ENCODE measurements at places on chromosomes 5 and 9.
A peak's percentile ranks its signal among the peaks of the same experiment; 100 is the strongest.

GRCh38 chr5:33565324-33565723, 124.6 kb downstream of the TARS1 start:
- no peaks in the 10 kb centered on the region for H3K27me3 ChIP-seq
- no peak overlapping the region for H3K27ac ChIP-seq
- no peaks in the 10 kb centered on the region for H3K4me1 ChIP-seq
- DNase-seq: no peak
- no peaks in the 10 kb centered on the region for H3K36me3 ChIP-seq

- no peaks in the 10 kb centered on the region for H3K27me3 ChIP-seq
- no peak overlapping the region for H3K4me3 ChIP-seq
- no peak overlapping the region for H3K27ac ChIP-seq
- H3K36me3 ChIP-seq: no peaks in the 10 kb centered on the region
- H3K4me1 ChIP-seq: no peaks in the 10 kb centered on the region
Measured at GRCh38 chr5:152271420-152271819, 133.7 kb downstream of the NMUR2 start.

DNA sequence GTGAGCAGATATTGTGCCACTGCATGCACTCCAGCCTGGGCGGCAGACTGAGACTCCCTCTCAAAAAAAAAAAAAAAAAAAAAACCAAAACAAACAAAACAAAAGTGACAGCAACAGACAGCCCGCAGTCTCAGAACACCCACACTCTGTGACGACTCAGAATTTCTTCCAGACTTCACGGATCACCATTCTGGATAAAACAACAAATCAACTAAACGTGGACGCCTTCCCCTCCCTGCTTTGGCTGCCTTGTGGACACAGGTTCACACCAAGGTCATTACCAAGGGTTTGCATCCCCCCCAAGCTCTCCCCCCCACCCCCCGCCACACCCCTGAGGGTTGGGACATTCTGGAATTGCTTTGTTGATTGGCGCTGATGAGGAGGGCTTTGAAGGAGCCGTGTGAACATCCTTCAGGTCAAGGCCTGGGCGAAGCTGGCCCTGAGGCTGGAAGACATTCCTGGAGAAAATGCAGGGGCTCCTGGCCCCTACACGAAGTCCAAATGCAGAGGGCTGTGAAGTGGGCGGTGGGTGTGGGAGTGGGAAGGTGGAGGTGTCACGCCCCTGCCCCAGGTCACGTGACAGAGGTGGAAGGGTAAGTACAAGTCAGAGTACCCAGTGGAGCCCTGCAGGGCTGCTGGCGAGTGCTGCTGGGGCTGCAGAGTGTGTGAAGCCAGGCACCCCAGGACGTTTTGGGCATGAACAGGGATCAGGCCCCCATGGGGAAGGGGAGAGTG, 10.1 kb downstream of the LCN10 start:
- H3K27ac ChIP-seq: no peak overlapping the region
- no peak overlapping the region for H3K4me3 ChIP-seq
- no peak for DNase-seq
- H3K27me3 ChIP-seq: no peaks in the 10 kb centered on the region
- peaks cover 3% of the 10 kb centered on the region for H3K4me1 ChIP-seq

- no peaks in the 10 kb centered on the region for H3K36me3 ChIP-seq
- no peak overlapping the region for H3K27ac ChIP-seq
- no peaks in the 10 kb centered on the region for H3K4me1 ChIP-seq
- no peak overlapping the region for H3K4me3 ChIP-seq
- no peak for DNase-seq
Measured at GRCh38 chr5:73420666-73421065, 27.9 kb downstream of the FOXD1 start.

DNA sequence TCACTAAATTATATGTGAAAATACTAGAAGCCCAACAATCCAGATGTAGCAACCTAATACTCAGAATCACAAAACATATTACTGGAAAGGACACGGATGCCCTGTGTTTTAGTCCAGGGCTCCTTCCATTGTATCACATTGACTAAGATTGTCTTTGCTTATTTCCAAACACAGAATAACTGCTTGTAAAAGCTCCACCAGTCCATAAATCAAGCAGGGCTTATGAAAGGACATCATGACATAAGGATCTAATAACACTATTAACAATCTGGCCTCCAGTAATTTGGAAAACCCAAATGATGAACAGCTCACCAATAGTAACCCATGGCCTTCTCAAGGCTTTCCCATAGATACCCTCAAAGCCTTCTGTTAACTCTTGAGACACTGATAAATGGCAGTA, 39.8 kb downstream of the WDR41 start:
- H3K4me1 ChIP-seq: no peaks in the 10 kb centered on the region
- H3K4me3 ChIP-seq: no peak overlapping the region
- no peak overlapping the region for H3K27ac ChIP-seq
- H3K27me3 ChIP-seq: no peaks in the 10 kb centered on the region
- DNase-seq: no peak

GRCh38 chr5:180340856-180341255, 12.3 kb downstream of the GFPT2 start:
- H3K36me3 ChIP-seq: peaks cover under 1% of the 10 kb centered on the region
- H3K4me3 ChIP-seq: no peak overlapping the region
- no peak for DNase-seq
- no peaks in the 10 kb centered on the region for H3K27me3 ChIP-seq

DNA sequence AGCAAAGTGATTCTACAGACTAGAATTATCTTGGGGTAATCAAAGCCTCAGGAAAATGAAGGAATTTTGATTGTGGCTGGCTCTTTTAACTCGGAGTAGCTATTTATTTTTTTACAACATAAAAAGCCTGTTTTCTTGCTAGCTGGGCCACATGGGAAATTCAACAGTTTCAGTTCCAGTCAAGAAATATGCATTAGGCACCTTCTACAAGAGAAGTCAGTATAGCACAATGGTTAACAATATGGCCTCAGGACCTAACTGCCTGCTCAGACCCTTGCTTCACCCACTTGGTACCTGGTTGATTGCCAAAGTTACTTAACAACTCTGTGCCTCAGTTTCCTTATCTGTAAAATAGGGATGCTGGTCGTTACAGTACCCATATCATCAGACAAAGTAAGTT, 586.2 kb downstream of the ZNF608 start:
- no peaks in the 10 kb centered on the region for H3K36me3 ChIP-seq
- no peaks in the 10 kb centered on the region for H3K4me1 ChIP-seq
- no peak overlapping the region for H3K27ac ChIP-seq

DNA sequence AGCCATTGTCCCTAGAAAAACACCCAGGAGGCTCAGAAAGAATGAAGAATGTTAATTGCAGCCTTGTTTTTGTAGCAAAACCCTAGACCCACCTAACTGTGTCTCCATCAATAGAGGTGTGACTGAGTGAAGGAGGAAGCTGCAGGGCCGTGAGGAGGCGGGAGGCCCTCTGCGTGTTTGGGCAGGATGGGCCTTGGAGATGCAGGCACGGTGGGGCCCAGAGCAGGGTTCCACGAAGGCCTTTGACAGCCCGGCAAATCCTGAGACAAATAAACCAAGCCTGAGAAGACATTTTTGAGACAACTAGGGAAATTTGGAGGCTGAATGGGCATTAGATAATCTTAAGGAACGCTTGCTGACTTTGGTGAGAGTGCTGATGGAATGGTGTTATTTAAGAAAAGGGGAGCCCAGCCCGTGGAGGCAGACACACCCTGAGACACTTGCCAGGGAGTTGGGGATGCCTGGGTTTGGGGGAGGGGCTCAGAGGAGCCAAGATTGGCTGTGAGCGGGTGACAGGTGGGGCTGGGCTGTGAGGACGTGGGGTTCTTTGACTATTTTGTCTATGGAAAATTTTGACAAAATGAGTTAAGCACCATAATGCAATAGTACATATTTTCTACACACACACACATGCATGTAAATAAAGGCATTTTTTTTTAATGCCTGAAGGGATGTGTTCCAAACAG, 48.8 kb downstream of the BARX1 start:
- DNase-seq: no peak
- no peak overlapping the region for H3K4me3 ChIP-seq
- no peaks in the 10 kb centered on the region for H3K36me3 ChIP-seq
- no peak overlapping the region for H3K27ac ChIP-seq

DNA sequence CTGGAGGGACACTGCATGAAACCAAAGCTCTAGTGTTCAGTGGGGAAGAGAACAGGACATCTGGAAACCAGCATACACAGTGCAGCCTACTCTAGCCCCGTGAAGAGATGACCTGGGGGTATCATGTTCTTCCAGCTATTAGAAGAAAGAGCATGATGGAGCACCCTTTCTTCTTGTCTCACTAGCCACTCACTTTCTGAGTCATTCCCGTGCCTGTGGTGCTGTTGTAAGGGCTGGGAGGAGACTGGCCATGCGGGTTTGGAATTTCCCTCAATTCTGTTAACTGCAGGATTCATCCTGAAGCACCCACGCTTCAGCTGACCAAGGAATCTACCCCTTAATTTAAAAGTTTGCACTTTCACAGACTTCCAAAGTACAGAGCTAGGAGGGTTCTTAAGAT, 137.0 kb downstream of the COL23A1 start:
- no peaks in the 10 kb centered on the region for H3K36me3 ChIP-seq
- DNase-seq: no peak
- peaks cover 12% of the 10 kb centered on the region for H3K4me1 ChIP-seq
- H3K4me3 ChIP-seq: no peak overlapping the region
- H3K27ac ChIP-seq: no peak overlapping the region

- H3K36me3 ChIP-seq: no peaks in the 10 kb centered on the region
- no peaks in the 10 kb centered on the region for H3K27me3 ChIP-seq
- no peak overlapping the region for H3K4me3 ChIP-seq
- DNase-seq: no peak
Measured at GRCh38 chr9:81460693-81461092, 228.7 kb downstream of the TLE1 start.

- no peaks in the 10 kb centered on the region for H3K27me3 ChIP-seq
- no peak for DNase-seq
- no peak overlapping the region for H3K4me3 ChIP-seq
- peaks cover 4% of the 10 kb centered on the region for H3K4me1 ChIP-seq
- no peaks in the 10 kb centered on the region for H3K36me3 ChIP-seq
Measured at GRCh38 chr5:38426490-38426889, 130.0 kb downstream of the LIFR start.

DNA sequence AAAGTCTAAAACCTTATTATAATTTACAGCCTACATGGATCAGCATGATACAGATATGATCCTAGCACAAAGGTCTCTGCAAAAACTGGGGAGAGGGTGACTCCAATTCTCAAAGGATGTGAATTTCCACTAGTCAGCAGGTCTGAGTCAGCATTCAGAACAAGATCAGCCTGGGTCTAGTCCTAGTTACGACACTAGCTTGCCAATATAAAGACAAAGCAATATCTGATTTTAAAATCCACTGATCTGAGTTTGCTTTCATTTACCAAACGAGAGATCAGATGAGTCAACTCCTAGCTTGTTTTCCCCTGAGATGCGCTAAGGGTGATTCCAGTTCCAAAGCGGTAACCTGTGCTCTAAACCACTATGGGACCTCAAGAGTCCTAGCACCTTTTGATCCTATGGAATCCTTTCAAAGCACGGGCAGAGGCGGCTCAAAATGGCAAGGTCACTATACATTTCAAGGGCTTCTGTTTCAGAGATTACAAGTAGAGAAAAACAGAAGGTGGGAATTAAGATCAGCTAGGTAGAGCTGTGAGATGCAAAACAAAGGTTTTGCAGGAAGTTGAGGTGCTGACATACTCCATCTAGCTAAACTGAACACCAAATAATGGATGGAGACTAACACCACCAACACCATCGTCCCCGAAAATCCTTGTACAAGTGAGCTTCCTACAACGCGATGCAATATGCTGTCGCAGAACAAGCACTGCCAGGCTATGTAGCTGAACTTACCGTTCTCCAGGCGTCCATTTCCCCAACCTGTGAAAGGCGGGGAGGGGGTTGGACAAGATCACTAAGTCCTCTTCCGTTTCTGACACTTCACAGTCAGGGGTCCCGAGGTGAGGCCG, 906 bp downstream of the SLC25A51 start:
- no peaks in the 10 kb centered on the region for H3K36me3 ChIP-seq
- peak overlapping the region; percentile 87 for H3K4me3 ChIP-seq
- H3K4me1 ChIP-seq: peaks cover 6% of the 10 kb centered on the region

- H3K27ac ChIP-seq: no peak overlapping the region
- H3K4me3 ChIP-seq: no peak overlapping the region
- peaks cover 3% of the 10 kb centered on the region for H3K36me3 ChIP-seq
- H3K27me3 ChIP-seq: no peaks in the 10 kb centered on the region
- DNase-seq: peak; percentile 96
Measured at GRCh38 chr5:177309351-177310191, 2.1 kb downstream of the MXD3 start.

GRCh38 chr5:77316871-77317661, 106.6 kb downstream of the PDE8B start:
- no peaks in the 10 kb centered on the region for H3K36me3 ChIP-seq
- no peak for DNase-seq
- H3K27ac ChIP-seq: no peak overlapping the region
- H3K27me3 ChIP-seq: no peaks in the 10 kb centered on the region
- no peak overlapping the region for H3K4me3 ChIP-seq

- no peak overlapping the region for H3K4me3 ChIP-seq
- DNase-seq: no peak
- H3K4me1 ChIP-seq: no peaks in the 10 kb centered on the region
Measured at GRCh38 chr5:13339093-13339492, 605.4 kb downstream of the DNAH5 start.

GRCh38 chr9:27428551-27428950, 95.5 kb upstream of the IFNK start:
- H3K36me3 ChIP-seq: no peaks in the 10 kb centered on the region
- H3K27me3 ChIP-seq: no peaks in the 10 kb centered on the region
- no peak for DNase-seq
- no peak overlapping the region for H3K4me3 ChIP-seq
- H3K27ac ChIP-seq: no peak overlapping the region
- peaks cover 2% of the 10 kb centered on the region for H3K4me1 ChIP-seq

GRCh38 chr9:88530051-88530450, 4.9 kb upstream of the NXNL2 start:
- no peak overlapping the region for H3K27ac ChIP-seq
- peaks cover 2% of the 10 kb centered on the region for H3K4me1 ChIP-seq
- H3K27me3 ChIP-seq: no peaks in the 10 kb centered on the region
- DNase-seq: no peak
- H3K4me3 ChIP-seq: no peak overlapping the region

- no peaks in the 10 kb centered on the region for H3K36me3 ChIP-seq
- peaks cover 7% of the 10 kb centered on the region for H3K4me1 ChIP-seq
- no peak overlapping the region for H3K27ac ChIP-seq
- DNase-seq: no peak
- no peaks in the 10 kb centered on the region for H3K27me3 ChIP-seq
Measured at GRCh38 chr5:135154961-135155360, 120.9 kb upstream of the PITX1 start.

DNA sequence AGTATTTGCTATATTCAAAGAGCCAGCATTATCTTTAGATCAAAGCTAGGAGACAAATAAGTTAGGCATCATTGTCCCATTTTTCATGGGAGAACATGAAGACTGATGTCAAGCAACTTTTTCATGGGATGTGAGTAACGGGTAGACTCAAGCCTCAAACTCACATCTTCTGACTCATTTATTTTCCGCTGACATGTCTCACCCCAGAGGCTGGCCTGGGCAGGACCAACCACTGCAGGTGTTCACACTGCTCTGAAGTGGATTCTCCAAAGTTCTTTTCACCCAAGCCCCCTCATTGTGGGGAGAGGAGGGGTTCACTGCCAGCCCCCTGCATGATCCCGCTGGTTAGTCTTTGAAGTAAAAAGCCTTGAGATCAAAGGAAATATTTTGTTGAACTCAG, 34.9 kb upstream of the BASP1 start:
- H3K36me3 ChIP-seq: no peaks in the 10 kb centered on the region
- no peak overlapping the region for H3K4me3 ChIP-seq
- H3K27me3 ChIP-seq: no peaks in the 10 kb centered on the region
- H3K27ac ChIP-seq: no peak overlapping the region
- peaks cover 11% of the 10 kb centered on the region for H3K4me1 ChIP-seq
